Natural killer cell (primary cell): ENCODE measurements at places on chromosomes 2 and 18. TPM values are rescaled to one million over a fixed set of nuclear protein-coding genes. Genes with fewer than 3 reads are reported as not detected.

- DNase-seq, result no peak
These were observed 13.8 kb downstream of the HS1BP3 start for GRCh38 chr2:20637147-20637546.

DNA sequence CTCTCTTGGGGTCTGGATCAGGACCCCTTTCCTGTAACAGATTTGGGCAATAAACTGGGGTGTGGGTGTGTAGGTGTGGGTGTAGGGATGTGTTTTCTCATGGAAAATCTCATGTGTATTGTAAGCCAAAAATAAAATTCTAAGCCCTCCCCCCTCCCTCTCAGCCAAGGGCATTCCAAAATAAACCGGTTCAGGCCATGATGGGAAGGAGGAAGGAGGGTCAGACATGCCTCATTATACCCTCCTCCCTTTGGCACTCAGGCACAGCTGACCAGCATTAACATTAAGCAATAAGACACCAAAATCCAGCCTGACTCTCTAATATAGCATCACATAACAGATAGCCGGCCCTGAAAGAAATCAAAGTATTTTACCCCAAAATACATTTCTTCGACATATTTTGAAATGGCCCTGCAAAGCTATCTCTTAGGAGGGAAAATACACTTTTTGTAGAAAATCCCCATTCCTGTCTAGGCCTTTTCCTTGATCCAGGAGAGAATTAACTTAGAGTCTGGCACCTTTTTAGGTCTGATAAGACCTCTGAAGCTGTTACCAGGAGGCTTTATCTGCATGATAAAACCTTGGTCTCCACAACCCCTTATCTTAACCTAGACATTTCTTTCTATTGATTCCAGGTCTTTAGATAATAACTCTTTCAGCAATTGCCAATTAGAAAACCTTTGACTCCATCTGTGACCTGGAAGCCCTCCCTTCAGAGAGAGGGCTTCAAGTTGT lies 128.7 kb upstream of the COL5A2 start:
- DNase-seq, result no peak

GRCh38 chr2:234608946-234609345 lies 112.1 kb upstream of the ARL4C start:
- DNase-seq, result no peak

DNA sequence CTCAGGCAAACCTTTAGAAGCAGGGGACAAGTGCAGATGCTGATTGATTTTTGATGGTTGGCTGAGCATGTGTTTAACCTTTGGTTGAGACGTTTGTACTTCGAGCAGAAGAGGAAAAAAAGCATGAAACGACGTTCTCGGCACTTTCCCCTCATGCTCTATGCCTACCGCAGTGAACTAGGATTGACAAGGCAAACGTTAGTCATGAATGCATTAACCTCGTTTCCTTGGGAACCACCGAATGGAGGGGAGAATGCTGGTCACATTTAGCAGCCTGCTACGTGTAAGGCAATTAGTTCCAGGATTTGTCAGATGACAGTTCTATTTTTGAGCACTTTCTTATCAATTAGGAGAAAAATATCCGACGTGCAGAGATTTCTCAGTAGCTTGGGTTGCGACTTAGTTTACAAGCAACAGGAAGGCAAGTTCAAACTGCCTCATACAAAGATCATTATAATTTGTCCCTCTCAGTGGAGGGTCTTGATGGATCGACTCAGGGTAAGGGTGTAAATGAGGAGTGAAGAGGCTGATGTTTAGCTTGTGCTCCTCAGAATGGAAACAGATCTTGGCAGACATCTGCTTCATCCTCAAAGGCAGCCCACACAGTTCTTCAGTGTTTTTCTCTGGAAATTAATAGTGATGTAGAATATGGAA lies 47.4 kb upstream of the GPR45 start:
- DNase-seq, result no peak

GRCh38 chr2:33372940-33373553 lies 103.4 kb upstream of the RASGRP3 start:
- no peak for DNase-seq

- DNase-seq, result no peak
These were observed 2.4 kb downstream of the FBXO48 start for GRCh38 chr2:68464651-68465050.

- no peak for DNase-seq
These were observed 167.4 kb downstream of the PTGR3 start for GRCh38 chr18:75041586-75041985.

GRCh38 chr2:120587279-120587996 lies 148.2 kb upstream of the GLI2 start:
- DNase-seq, result no peak

The SLC5A7 gene
- total RNA-seq, result not detected

The TMEM185B gene
- total RNA-seq, result 19.9 TPM

The ALPG gene
- total RNA-seq, result not detected
